Stimulated activated CD8-positive, alpha-beta memory T cell treated with anti-CD3 and anti-CD28 coated beads, Interleukin-15, amount 100 ng/mL, for 24 hours (primary cell): ENCODE measurements at places on chromosomes 2 and 18.

DNA sequence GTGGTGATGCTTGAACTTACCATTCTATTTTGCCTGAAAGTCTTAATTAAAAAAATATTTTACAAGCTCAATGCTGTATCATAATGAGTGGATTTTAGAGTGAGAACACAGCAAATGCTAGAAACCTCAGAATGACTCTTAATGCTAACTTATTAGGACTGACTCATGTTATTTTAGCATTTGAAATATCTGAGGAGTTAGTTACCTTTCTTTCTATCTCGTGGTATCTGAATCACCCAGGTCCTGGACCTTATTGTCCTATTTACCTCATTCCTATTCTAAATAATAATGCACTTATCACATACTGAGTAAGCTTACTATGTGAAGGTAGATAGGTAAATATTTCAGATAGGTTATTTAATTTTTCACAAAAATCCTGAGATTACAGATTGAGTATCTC is 70.7 kb downstream of the SOS1 start:
- DNase-seq: no peak

DNA sequence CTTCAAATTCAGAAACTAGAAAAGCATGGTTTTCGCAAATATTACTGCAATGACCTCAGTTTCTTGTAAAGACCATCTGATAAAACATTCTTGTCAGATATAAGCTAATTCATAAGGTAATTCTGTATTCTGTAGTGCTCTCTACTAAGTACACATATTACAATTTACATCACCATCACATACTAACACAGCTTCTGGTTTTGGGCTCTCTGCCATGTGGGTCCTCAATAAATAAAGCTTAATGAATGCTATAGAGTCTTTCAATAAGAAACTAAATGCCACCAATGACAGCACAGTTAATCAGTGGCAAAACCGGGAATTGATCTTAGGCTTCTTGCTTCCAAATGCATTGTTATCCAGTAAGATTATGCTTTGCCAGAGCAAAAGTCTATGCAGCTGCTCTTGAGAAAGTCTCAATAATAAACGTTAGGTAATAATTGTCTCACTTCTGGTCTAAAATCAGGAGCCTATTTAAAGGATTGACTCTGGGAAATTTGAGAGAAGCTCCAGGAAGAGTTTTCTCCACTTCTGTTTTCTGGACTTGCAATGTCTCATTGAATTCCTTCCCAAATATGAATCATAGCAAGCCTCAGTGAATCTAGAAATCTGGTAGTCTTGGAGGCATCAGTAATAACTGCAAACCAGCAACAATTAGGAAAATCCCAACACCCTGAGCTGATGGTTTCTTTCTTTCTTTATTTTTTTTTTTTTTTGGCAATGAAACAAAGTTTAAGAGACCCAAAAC is 67.9 kb upstream of the RAPGEF4 start:
- DNase-seq: no peak

GRCh38 chr2:203809084-203809521 is 58.5 kb upstream of the CTLA4 start:
- DNase-seq: no peak

DNA sequence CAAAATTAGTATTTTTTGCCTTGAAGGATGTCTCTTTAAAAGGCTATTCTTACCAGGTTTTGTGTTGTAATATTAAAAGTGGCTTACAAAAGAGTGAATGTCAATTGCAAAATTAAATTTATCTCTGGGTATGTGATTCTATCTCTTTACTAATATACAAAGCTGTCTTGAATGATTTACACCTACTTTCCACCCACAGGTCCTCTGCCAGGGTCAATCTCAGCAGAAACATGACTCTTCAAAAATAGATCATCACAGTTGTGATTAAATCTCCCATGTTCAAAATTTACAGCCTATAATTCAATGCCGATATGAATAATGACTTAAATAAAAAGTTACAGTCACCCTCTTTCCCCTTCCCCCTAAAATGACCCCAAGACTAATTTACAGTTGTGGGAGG is 78.8 kb downstream of the SLC8A1 start:
- DNase-seq: no peak

DNA sequence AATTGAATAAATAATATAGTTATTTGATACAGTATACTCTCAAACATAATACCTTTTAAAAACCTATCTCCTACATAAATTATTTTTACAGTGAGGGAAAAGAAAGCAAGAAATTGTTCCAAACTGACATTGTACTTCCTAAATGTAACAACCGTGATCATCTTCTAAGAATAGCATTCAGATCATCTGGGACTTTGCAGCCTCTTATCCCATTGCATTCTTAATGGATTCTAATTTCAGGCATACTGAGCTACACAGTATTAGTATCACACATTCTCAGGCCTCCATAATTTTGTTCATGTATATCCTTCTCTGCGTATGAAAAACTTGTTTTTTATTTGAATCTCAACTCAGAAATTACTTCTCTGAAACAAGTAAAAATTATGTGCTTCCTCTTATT is 1134.7 kb upstream of the CDH2 start:
- no peak for DNase-seq

GRCh38 chr2:162014751-162015150 is 59.3 kb downstream of the DPP4 start:
- DNase-seq: no peak

- DNase-seq: no peak
Measured at GRCh38 chr18:25175558-25176517, 176.1 kb downstream of the ZNF521 start.

DNA sequence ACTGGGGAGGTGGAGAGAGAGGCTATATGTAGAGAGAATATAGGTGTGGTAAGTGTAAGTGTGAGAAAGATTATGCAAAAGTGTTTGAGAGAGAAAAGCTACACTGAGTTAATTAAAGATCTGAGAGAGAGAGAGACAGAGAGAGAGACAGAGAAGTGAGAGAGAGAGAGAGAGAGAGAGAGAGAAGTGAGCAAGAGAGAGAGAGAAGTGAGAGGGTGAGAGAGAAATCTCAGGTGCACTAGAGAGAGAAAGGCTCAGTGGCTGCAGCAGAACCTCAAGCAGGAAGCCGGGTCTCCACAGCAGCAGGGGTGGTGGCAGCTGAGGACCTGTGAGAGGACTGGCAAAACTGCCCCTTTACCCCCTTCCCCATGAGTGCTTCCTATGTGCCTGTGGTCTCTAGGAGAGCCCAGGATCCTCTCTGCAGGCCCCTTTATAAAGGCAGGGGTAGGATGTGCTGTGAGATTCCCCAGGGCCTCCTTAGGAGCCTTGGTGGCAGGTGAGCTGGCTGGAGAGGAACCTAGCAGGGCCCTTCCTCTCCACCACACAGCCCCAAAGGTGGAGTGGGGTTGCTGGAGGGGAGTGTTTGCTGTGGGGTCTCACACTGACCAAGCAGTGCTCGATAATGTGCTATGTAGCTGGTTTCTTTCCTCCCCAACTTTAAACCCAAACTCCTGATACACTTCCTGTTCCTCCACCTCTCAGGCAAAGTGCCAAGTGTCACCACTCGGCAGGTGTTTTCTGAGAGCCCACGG is 52.6 kb downstream of the SLC4A5 start:
- no peak for DNase-seq

GRCh38 chr2:85582492-85582891 is 1.7 kb upstream of the VAMP5 start:
- no peak for DNase-seq

DNA sequence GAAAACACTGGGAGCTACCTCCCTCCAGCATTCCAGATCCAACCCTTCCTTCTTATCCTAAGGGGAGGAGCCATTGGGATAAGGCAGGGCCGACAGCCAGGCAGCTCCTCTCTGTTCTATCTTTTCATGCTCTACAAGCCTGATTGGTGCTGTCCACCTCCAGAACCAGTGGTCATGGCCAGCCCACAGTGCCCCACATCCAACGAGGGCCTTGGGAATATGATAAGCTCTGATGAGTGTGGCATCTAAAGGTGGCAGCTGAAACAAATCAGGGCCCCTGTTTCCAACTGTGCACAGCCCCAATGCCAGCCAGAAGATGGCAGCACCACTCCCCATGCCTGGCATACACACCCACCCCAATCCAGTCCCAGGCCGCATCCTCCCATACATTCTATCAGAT is 329.3 kb downstream of the C1D start:
- DNase-seq: no peak

DNA sequence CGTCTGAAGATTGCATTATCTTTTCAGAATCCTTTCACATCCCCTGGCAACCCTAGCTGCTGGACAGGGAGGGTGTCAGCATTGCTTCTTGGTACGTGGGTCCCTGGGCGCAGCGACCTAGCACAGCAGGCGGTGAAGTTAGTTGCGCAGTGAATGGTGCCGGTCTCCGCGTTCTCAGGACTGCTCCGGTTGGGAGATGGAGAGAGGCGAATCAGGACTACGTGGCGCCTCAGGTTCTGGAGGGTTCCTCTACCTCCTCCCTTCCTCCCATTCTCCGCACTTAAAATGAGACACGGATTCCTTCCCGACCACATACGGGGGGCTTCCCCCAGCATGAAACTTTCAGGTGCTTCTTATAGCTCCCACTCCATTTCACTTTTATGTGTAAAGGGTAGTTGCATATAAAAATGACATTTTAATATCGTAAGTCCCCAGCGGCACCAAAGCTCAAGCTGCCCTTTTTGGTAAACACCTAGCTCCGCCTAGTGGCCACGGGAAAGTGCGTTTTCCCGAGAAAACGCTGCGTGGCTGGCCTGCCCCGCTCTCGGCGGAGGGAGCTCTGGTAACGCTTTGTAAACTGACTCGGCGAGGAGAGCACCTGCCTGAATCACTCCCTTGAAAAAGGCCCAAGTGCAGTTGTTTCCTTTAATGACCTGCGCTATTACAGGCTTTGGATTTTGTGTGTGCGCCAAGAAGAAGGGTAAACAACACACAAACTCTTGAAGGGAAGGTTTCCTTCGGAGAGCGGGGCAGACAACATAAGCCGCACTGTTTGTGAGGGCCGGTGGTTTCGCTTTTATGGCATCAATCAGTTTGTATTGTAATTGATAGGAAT is 32.9 kb upstream of the INHBB start:
- peak; percentile 54 for DNase-seq

DNA sequence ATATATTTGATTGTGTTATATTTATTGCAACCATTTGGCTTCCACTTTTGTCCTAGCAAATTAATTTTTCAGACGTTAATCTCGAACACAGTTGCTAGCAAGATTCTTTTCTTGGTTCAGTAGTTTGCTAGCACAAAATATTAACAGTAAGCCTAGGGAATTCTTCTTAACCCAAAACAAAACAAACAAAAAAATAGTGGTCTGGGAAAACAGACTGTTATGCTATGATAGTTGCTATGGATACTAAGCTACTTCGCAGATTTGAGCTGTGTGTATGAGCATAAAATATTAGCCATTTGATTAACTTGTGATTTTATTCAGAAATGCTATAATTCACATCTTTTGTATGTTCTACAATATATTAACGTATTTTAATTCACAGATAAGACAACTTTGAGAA is 541.5 kb upstream of the NETO1 start:
- no peak for DNase-seq

DNA sequence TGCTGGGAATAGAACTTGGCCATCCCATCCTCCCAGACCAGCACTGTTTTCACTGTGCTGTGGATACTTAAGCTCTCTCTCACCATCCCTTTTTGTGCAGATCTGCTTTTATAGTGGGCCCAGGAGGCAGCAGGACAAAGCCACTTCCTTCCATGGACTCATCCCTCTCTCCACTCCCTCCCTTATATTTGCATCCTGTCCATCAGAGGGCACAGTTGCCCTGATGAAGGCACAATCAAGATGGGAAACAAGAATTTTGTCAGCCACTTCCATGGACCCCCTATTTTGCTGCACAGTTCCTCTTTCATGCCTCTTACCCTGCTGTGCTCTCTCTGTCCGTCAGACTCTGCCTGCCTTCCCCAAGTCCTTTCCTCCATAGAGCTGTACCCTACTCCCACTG is 338.7 kb downstream of the HRH4 start:
- DNase-seq: no peak

- no peak for DNase-seq
Measured at GRCh38 chr2:213022987-213023386, 128.4 kb downstream of the IKZF2 start.

GRCh38 chr2:310994-311393 is 23.1 kb upstream of the ALKAL2 start:
- DNase-seq: no peak

- no peak for DNase-seq
Measured at GRCh38 chr2:163551616-163552373, 184.0 kb downstream of the FIGN start.

DNA sequence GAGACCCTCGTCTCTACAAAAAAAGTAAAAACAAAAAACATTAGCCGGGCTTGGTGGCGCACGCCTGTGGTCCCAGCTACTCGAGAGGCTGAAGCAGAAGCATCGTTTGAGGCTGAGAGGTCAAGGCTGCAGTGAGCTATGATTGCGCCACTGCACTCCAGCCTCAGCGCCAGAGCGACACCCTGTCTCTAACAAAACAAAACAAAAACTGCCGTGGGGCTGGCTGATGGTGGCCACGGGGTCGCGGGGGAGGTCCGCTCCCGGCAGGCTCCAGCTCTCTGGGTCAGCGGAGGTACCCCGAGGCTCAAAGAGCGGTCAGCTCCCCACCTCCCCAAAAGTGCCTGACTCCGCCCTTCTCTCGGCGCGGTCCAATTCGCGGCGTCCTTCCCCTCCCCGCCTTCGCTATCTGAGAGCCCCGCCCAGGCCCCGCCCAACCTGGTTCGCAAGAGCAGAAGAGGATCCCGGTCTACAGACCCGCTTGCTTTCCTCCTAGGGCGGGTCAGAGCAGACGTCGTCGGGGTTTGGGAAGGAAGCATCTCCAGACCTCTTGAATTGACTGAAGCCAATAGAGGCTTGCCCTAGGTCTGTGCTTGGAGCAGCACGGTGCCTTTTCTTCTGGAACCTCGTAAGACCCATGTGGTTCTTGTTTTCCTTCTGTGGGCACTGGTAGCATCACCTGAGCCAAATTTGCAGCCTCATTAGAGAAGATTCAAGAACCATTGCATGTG is 7.8 kb downstream of the RAX start:
- DNase-seq: no peak

DNA sequence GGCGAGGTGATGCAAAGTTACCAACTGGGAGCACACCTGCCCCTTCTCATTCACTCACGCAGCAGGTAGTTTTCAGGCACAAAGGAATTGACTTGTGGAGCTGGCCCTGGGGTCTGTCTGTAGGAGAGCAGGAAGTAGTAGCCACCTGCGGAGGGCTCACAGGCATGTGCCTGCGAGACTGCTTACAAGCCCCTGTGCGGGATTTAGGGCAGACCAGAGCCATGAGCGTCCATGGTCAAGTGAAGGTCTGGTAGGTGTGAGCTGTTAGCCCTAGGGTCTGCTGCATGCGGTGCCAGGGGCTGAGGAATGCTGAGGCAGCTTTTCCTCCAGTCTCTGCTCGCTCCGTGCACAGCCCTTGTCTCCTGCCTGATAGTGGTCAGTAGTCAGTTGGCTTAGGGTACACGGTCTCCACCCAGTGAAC is 18.9 kb downstream of the INPP4A start:
- no peak for DNase-seq

- DNase-seq: no peak
Measured at GRCh38 chr18:53457068-53457467, 767.4 kb downstream of the MBD2 start.

GRCh38 chr2:110979471-110980338 is 141.0 kb upstream of the BCL2L11 start:
- no peak for DNase-seq
